ENCODE measurements at places on chromosomes 7 and 10. TPM values are rescaled to one million over a fixed set of nuclear protein-coding genes. Genes with fewer than 3 reads are reported as not detected.

Gene TAS2R41
- total RNA-seq: not detected

Gene FRMD4A
- 43.3 TPM for total RNA-seq

Gene C10orf95
- not detected for total RNA-seq

Gene FRAT1
- total RNA-seq: 6.8 TPM

Gene PSAP
- total RNA-seq: 1,798 TPM

Gene TMEM120A
- 107 TPM for total RNA-seq

Gene KIAA1549
- total RNA-seq: 2.5 TPM

Gene ABCA13
- total RNA-seq: 0.20 TPM

Gene ADRB1
- 77.8 TPM for total RNA-seq

Gene RTKN2
- total RNA-seq: not detected

Gene FAM171A1
- 11.6 TPM for total RNA-seq

Gene ZFAND2A
- total RNA-seq: 5.9 TPM

Measured in left ventricle myocardium superior (tissue), 1 donor.